NCI-H2081 (cell line): ENCODE measurements at places on chromosomes 3 and 15.

GRCh38 chr3:163768048-163768447 is 1310.2 kb downstream of the SI start:
- no peak for DNase-seq

DNA sequence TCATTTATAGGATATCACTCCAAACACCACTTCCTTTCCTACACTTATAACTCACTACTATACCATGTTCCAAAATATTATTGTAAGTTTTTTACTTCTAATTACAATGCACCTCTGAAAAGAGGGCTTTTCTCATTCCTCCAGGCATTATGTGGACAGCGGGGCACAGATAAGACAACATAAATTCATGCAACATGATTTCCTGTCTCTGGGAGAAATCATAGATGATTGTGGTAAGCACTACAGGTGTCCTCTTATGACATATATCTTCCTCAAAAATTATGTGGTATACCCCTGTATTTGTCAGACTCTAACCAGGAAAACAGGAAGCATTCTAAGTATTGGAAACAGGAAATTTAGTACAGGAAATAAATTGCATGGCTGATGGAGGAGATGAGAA is 45.7 kb upstream of the INO80 start:
- DNase-seq = no peak

DNA sequence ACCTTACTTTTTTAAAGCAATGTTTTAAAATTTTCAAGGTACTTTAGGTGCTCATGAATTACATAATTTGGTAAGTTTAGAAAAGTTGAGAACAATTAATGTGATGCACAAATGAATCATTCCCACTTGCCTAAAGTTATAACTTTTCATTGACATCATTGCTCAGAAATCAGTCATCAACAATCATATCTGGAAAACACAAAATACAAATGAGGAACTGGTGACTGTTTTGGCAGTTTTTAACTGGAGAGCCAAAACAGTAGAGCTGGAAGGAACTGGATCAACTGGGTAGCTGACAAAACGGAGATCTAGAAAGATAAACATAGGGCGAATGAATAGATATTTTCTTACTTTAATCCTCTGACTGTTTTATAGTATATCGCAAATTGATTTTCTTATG is 767.1 kb downstream of the IGSF11 start:
- DNase-seq = no peak

DNA sequence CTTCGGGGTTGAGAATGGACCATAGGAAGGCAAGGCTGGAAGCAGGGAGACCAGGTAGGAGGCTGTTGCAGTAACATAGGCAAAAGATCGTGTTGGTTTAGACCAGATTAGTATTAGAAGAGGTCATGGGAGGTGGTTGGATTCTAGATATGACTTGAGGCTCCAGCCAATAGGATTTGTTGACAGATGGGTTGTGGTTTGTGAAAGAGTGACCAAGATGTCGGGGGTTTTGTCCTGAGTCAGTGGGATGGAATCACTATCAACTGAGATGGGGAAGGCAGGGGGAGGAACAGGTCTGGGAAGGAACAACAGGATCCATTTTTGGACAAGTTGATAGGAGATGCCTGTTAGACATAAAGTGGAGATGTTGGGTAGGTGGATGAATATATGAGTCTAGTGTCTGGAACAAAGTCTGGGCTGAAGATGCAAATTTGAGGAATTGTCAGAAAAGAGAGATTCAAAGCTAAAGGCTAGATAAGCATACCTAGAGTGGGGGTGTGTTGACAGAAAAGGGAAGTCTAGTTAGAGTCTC is 95.5 kb upstream of the NPHP3 start:
- DNase-seq = no peak

GRCh38 chr3:72538070-72538745 is 310.0 kb downstream of the SHQ1 start:
- DNase-seq = no peak
